ENCODE measurements at places on chromosomes 6 and 20.

GRCh38 chr20:18793625-18794427 lies 19.8 kb upstream of the SCP2D1 start:
- peak; percentile 92 for DNase-seq

- DNase-seq, result no peak
These were observed 870 bp downstream of the PAK5 start for GRCh38 chr20:9838035-9838377.

DNA sequence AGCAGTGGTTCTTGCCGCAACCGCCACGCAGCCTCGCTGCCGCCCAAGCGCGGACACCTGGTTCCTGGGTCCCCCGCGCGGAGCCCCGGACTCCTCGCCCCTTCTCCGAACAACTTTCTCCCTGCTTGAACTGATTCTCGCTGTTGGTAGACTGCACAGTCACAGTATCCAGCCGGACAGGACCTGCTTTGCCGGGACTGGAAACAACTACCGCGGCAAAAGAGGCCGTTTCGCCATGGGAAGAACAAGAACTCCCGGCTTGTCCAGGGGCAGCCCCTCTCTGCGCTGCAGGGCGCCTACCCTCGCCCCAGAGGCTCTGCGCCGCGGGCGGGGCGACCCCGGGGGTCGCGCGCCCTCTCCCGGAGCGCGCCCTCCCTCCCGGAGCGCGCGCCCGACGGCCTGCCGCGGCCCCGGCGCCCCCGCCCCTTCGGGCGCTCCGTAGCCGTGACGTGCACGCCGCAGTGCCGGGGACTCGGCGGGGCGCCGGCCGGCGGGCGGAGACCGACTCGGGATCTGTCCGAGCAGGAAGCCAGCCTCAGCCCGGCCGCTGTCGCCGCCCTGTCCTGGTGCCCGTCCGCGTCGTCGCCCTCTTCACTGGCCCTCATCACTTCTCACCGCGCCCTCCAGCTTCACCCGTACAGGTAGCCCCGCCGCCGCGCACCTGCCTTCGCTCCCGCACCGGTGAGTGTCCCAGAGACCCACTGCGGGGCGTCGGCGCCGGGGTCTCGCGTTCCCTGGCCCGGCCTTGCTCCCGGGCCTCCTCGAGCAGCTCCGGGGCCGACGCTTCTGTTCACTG lies at the start of gene MYO6:
Gene MYO6 (plus strand): TSS at position 497 of the 796 bp plus-strand sequence. CDS start 68,309 bp downstream, outside the sequence.
- DNase-seq, result peak; percentile 31

DNA sequence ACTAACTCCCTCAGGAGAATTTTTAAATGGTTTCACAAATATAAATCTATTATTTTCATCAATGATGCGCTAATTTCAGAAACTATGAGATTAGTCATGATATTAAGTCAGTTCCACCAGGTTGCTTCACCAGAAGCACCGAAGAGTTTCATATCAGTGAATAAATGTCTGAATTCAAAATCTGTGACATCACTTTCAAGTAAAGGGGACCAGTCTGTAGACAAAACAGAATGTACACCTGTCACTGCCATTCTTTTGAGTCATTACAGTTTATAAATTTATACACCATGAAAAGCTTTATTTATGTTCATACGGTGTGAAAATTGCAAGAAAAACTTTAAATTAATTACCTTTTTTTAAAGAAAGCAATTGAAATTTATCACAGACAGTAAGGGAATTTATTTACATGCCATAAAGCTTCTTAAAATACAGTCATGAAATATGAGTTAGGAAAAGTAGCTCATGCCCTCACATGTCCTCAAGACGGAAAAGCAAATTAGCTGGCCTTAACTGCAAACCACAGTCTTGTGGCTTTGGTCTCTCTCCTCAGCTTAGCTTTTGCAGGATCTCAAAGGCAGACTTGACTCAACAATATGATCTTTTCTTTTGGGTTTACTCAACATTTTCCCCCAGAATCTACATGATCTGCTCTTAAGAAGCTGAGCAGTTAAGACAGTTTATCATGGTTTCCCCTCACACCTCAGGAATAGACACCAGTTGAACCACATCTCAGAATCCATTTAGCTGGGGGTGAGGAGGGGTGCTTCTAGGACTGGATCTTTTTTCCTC lies 177.7 kb upstream of the MCHR2 start:
- no peak for DNase-seq

- no peak for DNase-seq
These were observed 111.7 kb downstream of the THBS2 start for GRCh38 chr6:169141671-169142537.

DNA sequence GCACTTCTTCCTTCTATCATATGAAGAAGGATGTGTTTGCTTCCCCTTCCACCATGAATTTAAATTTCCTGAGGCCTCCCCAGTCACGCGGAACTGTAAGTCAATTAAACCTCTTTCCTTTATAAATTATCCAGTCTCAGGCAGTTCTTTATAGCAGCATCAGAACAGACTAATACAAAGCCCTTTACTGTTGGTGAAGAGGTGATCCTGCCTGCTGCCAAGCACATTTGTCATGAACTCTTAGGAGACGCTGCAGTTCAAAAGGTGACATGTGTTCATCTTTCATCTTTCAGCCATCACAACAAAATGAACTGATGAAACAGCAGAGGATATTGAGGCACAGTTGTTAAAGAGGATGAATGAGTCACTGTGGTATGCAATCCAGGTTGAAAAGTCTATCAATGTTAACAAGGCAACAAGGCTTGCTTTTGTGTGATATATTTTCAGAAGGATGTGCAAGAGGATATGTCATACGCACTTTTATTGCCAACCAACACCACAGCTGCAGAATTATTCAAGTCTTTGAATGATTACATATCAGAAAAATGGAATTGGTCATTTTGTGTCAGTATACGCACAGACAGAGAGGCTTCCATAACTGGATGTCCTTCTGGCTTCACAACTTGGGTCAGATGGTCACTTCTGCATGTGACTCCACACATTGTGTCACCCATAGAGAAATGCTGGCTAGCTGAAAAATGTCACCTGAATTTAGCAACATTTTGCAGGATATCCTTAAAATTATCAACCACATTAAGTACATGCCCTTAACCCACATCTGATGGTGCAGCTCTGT lies 52.4 kb upstream of the PLN start:
- DNase-seq, result no peak

DNA sequence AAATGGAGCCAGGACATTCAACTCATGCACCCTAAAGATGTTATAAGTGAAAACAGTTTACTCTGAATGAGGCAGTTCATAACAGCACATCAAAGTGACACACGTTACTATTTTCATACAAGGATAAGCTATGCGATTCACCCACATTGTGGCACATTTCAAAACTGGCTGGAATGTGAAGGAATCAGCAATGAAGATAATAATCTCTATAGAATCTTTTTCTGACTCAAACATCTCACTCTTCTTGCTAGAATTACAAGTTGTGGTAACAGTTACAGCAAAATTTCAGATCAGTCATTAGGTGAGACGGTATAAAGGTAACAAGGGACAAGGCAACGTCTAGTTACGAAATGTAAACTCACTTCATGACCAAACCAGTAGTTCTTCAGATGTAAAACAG lies 17.5 kb downstream of the TMEM244 start:
- no peak for DNase-seq

- DNase-seq, result no peak
These were observed 34.7 kb upstream of the ASCC3 start for GRCh38 chr6:100915876-100916275.

- no peak for DNase-seq
These were observed 21.9 kb downstream of the ZNF217 start for GRCh38 chr20:53571555-53572286.

DNA sequence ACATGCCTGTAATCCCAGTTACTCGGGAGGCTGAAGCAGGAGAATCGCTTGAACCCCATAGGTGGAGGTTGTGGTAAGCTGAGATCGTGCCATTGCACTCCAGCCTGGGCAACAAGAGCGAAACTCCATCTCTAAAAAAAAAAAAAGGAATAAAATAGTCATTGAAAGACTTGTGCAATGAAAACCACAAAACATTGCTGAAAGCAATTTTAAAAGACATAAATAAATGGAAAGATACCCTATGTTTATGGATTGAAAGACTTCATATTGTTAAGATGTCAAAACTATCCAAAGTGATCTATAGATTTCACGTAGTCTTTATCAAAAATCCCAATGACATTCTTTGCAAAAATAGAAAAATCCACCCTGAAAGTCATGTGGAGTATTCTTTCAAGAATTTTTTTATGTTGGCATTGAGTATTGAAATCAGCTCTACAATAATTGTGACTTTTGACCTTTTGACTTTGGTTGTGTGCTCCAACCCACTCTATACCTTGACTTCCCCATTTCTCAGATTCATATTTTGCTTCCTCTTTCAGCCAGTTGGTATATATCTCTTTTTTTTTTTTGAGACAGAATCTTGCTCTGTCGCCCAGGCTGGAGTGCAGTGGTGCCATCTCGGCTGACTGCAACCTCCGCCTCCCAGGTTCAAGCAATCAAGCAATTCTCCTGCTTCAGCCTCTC lies 45.5 kb upstream of the SLC23A2 start:
- no peak for DNase-seq

DNA sequence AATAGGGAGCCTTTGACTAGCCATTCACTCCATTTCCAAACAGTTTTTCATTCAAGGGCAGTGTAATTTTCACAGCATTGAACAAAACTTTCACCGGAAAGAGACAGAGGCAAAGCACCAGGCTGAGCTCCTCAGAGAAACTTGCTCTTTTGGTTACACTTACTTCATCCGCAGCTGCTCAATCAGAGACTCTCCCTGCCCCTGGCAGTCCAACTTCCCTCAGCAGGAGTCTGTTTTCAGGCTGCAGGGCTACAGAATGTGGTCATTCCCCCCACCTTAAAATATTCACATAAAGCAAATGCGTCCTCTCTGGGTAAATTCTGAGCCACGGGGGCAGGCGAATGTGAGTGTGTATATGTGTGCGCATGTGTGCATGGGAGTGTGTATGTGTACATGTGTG lies 70.0 kb upstream of the ZNF133 start:
- no peak for DNase-seq

GRCh38 chr6:37068356-37069270 lies 63.2 kb downstream of the FGD2 start:
- no peak for DNase-seq

GRCh38 chr20:6660441-6660840 lies 107.0 kb upstream of the BMP2 start:
- no peak for DNase-seq

DNA sequence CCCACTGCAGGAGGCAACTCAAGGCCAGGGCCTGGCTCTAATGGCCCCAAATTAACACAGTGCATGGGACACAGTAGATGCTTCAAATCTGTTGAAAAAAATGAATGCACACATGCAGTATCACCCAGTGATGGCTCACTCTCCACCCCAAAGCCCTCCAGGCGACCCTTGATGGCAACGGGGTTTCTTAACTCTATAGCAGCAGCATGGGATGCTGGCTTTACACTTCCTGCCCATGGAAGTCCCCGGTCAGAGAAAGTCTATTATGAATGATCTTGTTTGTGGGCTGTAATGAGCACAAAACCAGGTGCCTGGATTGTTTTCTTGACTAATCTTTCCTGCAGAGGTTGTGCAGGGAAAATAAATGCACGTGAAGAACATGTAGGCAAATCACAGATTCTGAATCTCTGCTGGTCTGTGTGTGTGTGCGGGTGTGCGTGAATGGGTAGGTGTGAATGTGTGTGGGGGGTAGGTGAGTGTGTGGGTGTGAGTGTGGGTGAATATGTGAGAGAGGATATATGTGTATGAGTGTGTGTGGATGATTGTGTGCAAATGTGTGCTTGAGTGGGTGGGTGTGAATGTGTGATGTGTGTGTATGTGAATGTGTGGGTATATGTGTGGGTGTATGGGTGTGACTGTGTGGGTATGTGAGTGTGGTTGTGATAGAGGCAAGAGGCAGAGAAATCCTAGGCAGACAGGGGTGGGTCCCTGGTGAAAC lies 60.1 kb upstream of the MLN start:
- DNase-seq, result no peak

GRCh38 chr6:166419717-166420116 lies 37.0 kb upstream of the MPC1 start:
- no peak for DNase-seq

GRCh38 chr6:36659271-36659670 lies 19.2 kb upstream of the CDKN1A start:
- no peak for DNase-seq

GRCh38 chr20:10636326-10636818 lies 37.4 kb downstream of the JAG1 start:
- no peak for DNase-seq

GRCh38 chr6:167781868-167782267 lies 44.8 kb upstream of the AFDN start:
- no peak for DNase-seq

DNA sequence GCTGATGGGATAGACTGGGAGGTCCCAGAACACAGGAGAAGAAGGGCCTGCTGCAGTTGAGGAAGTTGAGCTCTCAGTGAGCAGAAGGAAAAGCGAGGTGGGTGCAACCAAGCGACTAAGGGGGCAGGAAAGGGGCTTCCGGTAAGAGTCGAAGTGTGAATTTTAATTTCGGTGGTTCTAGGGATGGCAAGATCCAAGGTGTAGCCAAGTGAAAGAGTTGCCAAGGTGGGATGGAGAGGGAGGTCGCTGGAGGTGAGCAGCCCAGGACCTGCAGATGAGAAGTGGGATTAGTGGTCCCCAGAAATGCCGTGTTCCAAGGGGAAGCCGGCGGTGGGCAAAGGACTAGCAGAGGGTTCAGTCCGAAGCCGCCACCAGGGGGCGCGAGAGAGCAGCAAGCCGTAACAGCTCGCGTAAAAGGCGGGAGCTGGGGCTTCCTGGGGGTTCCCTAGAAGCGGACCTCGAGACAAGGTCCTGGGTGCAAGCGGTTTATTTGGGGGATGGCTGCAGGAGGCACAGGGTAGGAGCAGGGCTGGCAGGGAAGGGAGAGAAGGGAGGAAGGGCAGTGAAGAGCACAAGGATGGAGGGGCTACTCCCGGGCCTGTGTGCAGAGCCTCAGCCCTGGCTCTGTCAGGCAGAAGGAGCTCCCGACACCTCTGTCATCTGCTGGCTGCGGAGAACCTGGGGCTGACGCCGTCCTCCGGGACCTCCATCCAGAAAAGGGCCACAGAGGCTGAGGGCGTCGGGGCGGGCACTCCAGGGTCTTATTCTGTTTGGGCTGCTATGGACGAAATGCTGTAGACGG lies 103.6 kb downstream of the PAX1 start:
- peak; percentile 45 for DNase-seq

DNA sequence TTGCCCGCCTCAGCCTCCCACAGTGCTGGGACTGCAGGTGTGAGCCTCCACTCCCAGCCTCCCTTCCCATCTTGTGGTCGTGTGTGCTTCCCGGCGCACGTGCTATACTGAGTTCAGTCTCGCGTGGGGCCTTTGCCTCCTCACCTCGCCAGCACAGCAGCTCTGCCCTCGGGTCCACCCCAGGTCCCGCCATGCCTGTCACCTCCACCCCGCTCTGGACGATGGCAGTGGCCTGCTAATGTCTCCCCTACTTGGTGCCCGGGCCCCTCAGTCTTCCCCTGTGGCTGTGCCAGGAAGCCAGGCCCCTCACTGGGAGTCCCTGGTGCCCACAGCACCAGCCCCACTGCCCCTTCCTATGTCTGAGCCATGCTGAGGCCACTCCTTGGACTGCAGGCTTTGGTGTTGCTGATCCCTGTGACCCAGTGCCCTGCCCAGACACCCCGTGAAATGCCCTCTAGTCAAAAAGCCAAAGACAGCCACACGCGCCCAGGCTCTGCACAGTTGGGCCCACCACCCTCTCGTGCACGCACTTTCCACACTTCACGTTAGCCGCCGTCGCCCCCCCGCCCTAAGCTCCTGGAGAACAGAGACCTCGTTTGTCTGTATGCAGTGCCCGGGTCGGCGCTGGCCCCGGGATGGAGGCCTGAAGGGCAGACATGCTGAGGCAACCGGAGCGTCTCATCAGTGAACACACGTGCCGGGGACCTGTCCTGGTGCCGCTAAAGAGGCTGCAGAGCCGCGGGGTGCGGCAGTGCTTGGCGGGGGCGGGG lies 14.3 kb downstream of the HRH3 start:
- no peak for DNase-seq

Measured in activated CD4-positive, alpha-beta T cell treated with anti-CD3 and anti-CD28 coated beads, Interleukin-2, amount 10 ng/mL, durations not matched to agents 7 days and 5 days (primary cell).